ENCODE measurements at places on chromosomes 6 and 20.

DNA sequence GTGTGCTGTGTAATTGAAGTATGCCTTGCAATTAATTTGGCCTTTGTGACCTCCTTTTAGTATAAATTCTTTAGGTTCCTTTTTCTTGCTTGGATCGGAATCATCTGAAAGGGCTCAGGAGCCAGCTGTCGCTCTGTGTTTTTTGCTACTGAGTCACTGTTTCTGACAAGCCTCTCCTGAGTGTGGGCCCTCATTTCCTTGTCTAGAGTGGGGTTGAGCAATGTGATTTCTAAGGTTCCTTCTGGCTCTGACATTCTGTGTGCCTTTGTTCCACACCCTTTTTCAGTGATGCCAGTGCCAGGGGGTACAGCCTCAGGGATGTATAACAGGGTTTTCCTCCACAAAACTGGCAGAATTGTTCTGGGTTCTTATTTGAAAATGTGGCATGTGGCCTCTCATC lies 26.5 kb downstream of the DAAM2 start:
- peak; percentile 32 for DNase-seq

- no peak for DNase-seq
Observed at GRCh38 chr20:44527716-44528199, 5.9 kb upstream of the SERINC3 start.

DNA sequence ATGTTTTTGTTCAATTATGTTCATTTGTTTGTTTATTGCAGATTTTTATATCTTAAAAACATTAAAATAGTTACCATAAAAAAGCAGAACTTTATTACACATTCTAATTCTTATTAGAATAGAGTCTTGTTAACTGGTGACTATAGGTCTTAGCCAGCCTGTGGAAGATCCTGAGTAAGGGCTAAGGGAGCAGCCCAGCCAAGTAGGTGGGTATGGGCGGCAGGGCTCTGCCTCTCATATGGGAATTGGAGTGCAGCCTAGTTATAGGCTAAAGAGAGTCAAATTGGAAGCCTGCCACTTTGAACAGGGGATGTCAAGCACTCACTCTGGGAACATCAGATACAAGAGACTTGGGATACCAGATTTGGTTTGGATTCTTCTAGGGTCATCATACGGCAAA lies 10.5 kb upstream of the HSF2 start:
- no peak for DNase-seq

- DNase-seq: peak; percentile 28
Observed at GRCh38 chr6:49269190-49269589, 193.9 kb downstream of the MMUT start.

GRCh38 chr20:32114305-32114960 lies 4.9 kb downstream of the TM9SF4 start:
- no peak for DNase-seq

DNA sequence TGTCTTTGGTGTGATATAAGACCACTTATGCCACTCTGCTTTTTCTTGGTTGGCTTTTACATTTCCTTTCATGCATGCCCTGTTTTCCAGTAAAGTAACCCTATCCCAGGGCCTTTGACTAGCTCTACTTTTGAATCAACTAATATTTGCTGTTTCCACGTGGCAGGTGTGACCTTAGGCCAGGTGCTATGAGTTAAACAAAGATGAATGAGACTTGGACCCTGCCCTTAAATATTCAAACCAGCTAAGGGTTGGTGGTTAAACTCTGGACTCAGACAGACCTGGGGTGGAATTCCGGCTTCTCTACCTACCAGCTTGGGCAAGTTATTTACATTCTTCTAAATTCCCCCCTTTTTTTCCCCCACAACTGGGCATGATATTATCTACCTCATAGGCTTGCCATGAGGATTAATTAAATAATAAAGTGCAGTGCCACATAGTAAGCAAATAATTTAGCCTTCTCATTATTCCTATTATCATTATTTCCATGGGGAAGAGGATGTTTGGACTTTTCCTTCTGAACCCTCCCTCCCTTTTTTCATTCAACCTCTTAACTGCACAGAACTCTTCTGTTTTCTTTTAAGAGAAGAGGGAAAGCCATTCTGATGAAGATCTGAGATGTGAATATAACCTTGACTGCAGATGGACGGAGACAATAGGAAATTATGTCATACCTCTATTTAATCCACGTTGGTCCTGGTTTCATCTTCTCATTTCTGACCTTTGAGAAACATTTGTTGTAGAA lies 143.6 kb upstream of the TNFAIP3 start:
- no peak for DNase-seq

DNA sequence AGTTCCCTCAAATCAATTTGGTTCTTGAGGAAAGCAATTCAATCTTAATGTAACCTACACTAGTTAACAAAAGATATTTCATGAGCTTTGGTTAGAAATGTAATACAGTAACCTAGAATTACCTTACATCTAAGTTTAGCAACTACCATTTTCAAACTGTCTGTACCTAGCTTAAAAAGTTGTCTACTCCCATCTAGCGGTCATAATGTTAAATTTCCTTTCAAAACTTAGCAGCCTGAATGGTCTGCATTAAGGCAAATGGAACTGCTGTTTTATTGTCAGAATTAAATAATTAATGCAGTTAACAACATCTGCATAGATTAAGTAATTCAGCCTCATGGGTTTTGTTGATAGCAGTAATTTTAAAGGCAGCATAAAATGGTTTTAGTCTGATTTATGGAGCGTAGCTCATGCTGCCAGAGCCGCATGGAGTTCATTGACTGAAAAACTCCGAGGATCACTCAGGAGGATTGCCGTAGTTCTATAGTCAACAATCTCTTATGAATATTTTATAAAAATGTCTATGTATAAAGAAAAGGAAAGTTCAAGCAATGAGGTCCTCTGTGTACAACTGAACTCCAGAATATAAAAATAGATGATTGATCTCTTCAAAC lies 485.4 kb upstream of the MANEA start:
- DNase-seq: peak; percentile 87

DNA sequence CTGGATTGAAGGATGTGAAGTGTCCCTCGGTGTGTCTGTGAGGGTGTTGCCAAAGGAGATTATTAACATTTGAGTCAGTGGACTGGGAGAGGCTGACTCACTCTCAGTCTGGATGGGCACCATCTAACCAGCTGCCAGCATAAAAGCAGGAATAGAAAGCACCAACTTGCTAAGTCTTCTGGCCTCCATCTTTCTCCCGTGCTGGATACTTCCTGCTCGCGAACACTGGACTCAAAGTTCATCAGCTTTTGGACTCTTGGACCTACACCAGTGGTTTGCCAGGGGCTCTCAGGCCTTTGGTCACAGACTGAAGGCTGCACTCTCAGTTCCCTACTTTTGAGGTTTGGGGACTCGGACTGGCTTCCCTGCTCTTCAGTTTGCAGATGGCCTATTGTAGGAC lies 220.3 kb upstream of the LRFN2 start:
- DNase-seq: peak; percentile 9

- DNase-seq: no peak
Observed at GRCh38 chr6:63236398-63236817, 25.1 kb downstream of the FKBP1C start.

GRCh38 chr6:1903780-1904465 lies 294.2 kb downstream of the FOXC1 start:
- no peak for DNase-seq

DNA sequence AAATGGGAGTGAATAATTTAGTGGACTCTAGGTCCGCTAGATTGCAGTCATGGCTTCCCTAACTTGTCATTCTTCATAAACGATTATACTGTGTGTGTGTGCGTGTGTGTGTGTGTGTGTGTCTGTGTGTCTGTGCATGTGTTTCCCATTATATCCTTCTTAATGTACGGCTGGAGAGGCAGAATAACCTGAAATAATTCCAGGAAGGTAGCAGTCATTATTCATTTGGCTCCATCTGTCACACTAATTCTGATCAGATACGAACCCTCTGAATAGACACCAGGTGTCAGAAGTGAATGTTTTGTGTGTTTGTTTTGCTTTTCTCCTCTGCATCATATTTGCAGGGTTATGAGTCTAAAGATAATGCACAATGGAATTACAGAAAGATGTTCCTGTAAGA lies 372.9 kb downstream of the DOK5 start:
- no peak for DNase-seq

- no peak for DNase-seq
Observed at GRCh38 chr20:4190792-4191519, 175.6 kb upstream of the RNF24 start.

GRCh38 chr6:138419766-138420165 lies 15.7 kb downstream of the HEBP2 start:
- DNase-seq: no peak

- no peak for DNase-seq
Observed at GRCh38 chr6:34866509-34866908, 21.3 kb downstream of the TAF11 start.

GRCh38 chr6:58113960-58114359 lies 796.5 kb downstream of the PRIM2 start:
- no peak for DNase-seq

DNA sequence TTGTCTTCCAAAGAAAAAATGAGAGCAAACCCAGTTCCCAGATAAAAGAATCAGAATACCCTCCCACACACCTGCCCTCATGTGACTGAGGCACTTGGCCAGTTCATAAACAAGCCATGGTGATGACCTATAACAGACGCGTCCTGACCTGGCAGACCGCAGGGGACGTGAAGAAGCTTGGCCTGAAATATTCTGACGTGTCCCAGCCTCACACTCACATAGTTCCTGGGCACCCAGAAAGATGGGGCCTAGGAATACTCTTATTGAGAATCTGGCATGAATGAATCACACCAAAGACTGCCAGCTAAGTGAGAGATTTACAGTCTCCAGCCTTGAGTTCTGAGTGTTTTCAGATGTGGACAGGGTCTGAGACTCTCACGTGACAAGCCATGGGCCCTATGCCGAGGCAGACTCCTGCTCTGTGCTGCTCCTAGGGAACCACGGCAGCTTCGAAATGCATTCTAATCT lies 17.2 kb upstream of the MAP3K4 start:
- DNase-seq: peak; percentile 95

DNA sequence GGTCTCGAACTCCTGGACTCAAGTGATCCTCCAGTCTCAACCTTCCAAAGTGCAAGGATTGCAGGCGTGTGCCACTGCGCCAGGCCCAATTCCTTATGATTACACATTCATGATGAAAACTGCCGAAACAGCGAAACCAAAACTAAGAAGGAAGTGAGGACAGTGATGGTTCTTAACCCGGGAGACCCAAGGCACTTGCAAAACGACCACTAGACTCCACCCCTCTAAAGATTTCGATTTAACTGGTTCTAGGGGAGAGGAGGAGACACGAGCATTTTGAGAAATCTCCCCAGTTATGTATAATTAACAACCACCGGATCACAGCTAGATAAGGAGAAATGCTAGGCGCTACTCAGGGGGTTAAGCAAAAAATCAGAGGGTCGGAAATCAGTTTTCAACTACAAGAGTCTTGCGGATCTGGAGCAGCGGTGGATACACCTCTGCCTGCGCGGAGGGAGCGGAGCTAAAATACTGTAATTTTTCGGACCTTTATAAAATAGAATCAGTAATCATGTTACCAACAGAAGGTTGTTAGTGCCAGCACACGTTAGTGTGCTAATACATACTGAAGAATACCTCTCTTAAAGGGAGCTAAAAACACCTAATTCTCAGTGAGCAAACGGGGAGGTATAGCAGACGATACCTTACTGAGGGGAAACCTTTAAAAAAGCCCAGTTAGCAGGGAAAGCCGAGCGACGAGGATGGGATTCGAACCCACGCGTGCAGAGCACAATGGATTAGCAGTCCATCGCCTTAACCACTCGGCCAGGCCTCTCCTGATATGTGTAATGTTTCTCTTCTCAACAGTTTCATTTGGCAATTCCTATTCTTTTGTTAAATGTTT lies 60.0 kb upstream of the BTN3A2 start:
- DNase-seq: peak; percentile 87

- DNase-seq: peak; percentile 86
Observed at GRCh38 chr6:15365273-15365687, 119.4 kb downstream of the JARID2 start.

GRCh38 chr6:167676666-167677421 lies 149.9 kb upstream of the AFDN start:
- DNase-seq: no peak

DNA sequence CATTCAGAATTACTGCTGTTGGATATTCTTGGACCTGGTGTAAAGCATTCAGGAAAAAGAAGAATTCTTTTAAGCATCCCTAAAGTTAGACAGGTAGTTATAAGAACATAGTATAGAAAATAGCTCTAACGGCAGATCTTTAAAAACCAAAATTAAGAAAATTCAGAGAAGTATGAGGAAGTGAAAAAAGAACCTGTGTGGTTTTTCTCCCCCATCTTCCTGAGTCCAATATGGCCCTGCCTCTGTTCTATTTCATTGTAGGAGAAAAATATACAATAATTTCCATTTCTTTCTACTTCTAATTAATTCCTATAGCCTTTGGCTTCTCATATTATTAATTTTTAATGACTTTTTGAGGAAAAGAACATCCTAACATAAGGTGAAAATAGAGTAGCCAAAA lies 47.1 kb downstream of the FHL5 start:
- no peak for DNase-seq

GRCh38 chr6:90386399-90387382 lies 90.0 kb upstream of the BACH2 start:
- no peak for DNase-seq

DNA sequence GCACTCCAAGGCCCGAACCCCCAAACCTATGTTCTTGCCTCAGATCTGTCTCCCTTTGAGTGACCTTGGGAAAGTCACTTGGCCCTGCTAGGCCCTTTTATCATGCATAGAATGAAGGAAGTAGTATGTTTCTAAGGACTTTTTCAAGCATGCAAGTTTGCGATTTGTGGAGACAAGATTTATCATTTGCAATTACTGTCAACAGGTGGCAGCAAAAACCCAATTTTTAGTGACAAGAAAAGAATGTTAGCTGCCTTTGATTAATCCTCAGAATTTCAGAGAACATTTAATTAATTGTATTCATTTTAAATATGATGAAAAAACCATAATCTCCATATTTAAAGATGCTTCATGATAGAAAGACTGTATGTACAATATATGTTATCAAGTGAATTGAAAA lies 28.3 kb upstream of the PREP start:
- peak; percentile 70 for DNase-seq

DNA sequence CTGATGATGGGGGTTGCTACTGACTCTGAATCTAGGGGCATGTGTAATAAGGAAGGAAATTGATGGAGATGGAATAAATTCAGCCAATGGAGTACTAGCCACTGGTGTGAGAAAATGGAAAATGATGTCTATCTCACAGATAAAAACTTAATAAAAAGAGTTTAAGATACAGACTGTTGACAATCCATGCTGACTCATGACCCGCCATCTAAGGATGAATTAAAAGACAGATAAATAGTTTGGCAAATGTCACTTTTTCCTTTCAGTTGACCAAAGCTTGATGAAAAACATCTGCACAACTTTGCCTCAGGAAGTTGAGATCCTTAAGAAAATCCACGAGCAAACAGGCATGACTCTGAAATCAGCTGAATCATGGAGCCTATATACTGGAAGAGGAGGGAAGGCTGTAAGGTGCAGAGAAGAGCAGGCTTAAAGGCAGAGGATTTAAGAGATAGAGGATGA lies 82.6 kb upstream of the BMP5 start:
- DNase-seq: peak; percentile 53

- DNase-seq: no peak
Observed at GRCh38 chr20:53539516-53539915, 54.1 kb downstream of the ZNF217 start.

- peak; percentile 67 for DNase-seq
Observed at GRCh38 chr6:27684264-27685211, 211.6 kb upstream of the ZNF184 start.

- no peak for DNase-seq
Observed at GRCh38 chr20:56752274-56752673, 123.2 kb downstream of the TFAP2C start.

- no peak for DNase-seq
Observed at GRCh38 chr6:22326500-22326899, 29.7 kb upstream of the PRL start.

Measured in fibroblast of lung (primary cell).